ENCODE measurements at places on chromosomes 11 and 22. TPM values are rescaled to one million over a fixed set of nuclear protein-coding genes. Genes with fewer than 3 reads are reported as not detected.

The PIK3IP1 gene
- 5.8 TPM for total RNA-seq

The WNT11 gene
- total RNA-seq = 0.08 TPM

The ZBTB16 gene
- total RNA-seq = 5.4 TPM

The INSC gene
- 0.12 TPM for total RNA-seq

The MAPK12 gene
- 2.6 TPM for total RNA-seq

The OR4S1 gene
- total RNA-seq = not detected

The C11orf21 gene
- total RNA-seq = 0.08 TPM

The MAP6 gene
- total RNA-seq = 0.32 TPM

The MDK gene
- total RNA-seq = 40.9 TPM

The KIAA1671 gene
- total RNA-seq = 43.3 TPM

The SLC22A6 gene
- total RNA-seq = not detected

The PGA3 gene
- total RNA-seq = not detected

The OTOG gene
- not detected for total RNA-seq

The C22orf23 gene
- not detected for total RNA-seq

The TTLL12 gene
- 120 TPM for total RNA-seq

DNA sequence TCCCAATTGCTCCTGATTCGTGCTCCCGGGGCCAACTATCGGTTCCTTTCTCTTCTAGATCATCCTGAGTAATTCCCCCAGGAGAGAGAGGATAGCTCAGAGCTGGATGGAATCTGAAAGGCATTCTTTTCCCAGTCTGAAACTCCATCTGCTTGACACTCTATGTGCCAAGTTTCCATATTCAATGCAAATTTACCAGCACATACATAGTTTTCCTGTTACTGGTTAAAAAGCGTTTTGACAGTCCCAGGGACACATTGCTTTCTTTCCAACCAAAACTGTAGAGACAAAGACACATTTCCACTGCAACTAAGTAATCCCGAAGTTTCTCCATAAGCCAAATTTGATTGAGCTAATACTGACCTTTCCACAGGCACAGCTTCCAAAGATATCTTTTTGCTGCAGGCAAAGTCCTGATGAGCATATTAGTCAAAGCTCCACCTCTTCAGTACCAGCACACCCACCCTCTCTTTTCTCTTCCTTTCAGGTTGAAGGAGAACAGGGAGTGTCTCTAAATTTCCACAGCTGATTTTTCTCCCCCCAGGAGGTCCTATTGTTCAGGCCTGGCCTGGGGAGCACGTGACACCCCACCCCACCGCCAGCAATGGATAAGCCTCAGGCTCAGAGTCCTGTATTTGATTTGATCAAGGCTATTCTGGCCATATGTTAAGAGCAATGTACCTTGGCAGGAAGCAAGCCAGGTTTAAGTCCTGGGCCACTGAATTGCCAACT, 9.7 kb upstream of the ANKK1 start:
- peak; percentile 21 for ATAC-seq

DNA sequence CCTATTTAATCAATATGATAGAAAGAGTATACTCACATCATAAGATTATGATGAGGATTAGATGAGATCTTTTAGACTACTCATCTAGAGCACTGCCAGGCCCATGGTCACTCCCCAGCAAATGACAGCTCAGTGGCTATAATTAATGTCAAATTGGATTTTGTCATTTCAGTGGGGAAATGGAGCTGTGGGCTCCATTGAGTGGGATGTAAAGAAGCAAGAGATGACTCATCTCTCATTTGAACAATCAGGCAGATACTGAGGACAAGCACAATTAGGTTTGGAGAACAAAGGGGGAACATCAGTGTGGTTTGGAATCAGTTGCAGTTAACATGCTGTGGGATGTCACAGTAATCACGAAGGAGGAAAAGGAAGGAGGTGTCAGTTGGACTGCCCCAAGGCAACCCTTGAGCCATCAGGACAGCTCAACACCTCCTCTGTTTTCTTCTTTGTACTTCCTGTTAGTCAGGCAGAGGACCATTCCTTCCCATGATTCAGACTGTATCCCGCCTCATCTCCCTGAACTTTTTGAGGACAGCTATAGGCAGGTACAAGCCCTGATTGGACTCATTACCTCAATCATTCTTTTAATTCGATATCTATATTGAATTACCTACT, 473.7 kb upstream of the ISX start:
- no peak for ATAC-seq

- ATAC-seq = no peak
Observed at GRCh38 chr22:49439373-49439772, 388.3 kb downstream of the BRD1 start.

DNA sequence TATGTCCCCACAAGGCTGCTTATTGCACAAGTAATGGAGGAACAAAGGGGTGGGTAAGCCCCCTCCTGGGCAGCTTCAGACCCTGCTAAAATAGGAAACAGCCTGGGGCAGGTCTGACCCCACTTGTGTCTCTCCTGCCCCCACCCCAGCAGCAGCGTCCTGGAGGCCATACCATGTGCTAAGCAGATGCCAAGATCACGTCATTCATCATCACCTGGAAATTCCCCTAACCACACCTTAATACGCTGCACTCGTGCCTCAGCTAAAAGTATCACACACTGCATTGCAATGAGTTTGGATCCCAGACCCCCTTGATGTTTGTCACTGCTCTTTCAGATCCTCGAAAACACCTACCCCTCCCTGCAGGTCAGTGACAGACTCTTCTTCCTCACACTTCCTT, 27.8 kb upstream of the GGTLC2 start:
- no peak for ATAC-seq

GRCh38 chr11:128058580-128059208, 528.7 kb downstream of the ETS1 start:
- ATAC-seq = no peak

DNA sequence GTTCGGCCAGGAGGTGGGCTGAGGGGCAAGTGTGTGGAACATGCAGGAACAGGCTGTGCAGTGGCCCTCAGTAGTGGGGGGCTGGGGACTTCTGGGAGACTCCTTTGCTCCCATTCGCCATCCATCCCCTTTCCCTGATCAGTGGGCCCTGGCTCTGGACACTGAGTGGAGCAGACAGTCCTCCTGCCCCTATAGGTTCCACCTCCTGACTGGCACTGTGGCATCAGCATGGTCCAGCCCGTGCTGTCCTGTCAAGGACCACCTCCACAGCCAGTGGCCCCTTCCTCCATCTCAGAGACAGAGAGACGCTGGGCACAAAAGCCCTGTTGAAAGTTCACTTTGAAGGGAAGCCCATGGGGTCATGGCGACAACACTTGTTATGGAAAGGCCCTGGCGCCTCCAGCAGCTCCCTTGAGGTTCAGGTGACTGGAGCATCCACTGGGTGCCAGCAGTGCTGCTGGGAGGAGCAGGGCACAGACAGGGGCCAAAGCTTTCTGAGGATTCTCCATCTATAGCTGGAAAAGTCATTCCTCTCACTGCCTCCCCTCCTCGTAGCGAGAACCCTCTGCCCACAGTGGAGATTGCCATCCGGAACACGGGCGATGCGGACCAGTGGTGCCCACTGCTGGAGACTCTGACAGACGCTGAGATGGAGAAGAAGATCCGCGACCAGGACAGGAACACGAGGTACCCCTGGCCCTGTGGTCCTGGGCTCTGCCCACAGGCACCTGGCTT, 5.6 kb downstream of the DERL3 start:
- ATAC-seq = no peak

DNA sequence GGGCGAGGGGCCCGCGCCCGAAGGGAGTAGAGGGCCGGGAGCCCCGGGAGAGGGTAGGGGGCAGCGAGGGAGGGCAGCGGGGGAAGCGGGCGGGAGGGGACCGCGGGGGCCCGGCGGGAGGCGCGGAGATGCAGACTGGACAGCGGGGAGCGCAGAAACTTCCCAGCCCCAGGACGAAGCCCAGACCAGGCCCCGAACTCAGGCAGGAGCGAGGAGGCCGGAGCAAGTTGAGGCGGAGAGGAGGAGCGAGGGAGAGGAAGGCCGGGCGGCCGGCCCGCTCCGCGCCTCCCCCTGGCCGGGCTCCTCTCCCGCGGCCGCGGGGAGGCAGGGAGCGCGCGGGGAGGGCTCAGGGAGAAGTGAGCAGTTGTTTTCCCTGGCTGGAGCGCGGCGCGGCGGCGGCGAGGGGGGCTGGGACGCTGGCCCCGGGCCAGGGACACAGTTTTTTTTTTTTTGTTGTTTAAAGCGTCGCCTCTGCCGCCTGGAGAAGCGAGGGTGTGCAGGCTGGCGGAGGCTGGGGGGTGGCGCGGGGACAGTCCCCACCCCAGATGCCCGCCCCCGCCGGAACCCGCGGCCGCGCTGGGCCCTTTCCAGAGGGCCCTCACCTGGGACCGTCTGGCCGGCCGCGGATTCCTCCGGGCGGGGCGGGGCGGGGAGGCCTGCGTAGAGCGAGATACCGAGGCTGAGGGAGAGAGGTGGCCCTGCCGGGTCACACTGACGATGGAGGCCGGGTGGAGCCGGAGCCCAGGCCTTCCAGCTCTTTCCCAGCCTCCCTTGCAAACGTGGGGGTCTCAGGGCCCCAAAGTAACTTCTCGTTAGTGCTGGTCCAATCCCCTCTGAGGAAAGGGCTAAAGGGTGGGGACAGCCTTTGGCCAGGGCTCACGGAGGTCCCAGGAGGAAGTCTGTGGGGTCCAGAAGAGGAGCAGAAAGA, at the start of gene LTBP3:
LTBP3 (minus strand) TSS at position 358 of the 928 bp plus-strand sequence. CDS start 400 bp downstream, outside the sequence.
- peak; percentile 49 for ATAC-seq

DNA sequence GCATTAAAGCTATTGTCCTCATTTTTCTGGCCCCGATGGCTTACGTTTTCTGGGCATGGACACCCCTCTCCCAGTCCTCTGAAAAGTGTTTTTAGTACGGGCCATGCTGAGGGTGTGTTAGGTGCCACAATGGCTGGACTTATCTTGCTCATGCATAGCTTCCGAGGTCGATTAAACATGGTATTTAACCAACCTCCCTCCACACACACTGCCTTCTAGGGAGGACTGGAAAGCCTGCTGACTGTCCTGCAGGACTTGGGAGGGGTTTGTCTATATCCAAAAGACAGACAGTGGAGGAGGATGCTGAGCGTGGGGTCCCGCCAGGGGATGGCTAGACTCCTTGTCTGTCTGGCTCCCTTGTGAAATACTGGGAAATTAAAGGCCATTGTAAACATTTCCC, 95.3 kb downstream of the FBXO7 start:
- ATAC-seq = no peak

DNA sequence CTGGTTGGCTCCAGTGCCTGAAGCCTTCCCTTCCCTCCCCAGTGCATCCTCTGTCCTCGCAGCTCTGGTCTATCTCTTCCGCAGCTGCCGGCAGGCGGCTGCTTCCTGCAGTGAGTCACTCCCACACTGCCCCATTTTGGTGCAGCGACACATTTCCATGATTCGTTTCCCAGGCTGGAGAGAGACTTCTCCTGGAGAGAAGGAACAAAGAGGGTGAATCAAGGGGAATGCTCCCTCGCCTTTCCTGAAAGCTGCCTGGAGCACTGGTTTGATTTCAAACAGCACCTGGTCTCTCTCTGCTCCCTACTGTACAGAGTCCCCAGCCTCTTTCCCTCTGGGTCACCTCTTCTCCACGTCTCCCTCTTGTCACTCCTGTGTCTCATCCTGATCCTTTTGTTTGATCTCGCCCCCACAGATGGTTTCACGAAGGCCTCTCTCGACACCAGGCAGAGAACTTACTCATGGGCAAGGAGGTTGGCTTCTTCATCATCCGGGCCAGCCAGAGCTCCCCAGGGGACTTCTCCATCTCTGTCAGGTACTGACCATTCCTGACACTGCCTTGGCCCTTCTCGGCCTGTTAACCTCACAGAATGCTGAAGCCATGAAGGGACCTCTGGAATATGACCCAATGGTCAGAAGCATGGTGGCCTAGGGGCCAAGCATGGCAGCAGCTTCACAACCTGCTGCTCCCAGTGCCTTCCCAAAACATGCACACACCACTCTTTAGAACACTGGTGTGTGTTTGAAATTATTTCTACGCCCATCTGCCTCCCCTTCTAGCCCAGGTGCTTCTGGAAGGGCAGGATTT, at the start of gene TMA7B:
TMA7B (plus strand) TSS at position 758 of the 808 bp plus-strand sequence. CDS start 3,978 bp downstream, outside the sequence.
- peak; percentile 81 for ATAC-seq

DNA sequence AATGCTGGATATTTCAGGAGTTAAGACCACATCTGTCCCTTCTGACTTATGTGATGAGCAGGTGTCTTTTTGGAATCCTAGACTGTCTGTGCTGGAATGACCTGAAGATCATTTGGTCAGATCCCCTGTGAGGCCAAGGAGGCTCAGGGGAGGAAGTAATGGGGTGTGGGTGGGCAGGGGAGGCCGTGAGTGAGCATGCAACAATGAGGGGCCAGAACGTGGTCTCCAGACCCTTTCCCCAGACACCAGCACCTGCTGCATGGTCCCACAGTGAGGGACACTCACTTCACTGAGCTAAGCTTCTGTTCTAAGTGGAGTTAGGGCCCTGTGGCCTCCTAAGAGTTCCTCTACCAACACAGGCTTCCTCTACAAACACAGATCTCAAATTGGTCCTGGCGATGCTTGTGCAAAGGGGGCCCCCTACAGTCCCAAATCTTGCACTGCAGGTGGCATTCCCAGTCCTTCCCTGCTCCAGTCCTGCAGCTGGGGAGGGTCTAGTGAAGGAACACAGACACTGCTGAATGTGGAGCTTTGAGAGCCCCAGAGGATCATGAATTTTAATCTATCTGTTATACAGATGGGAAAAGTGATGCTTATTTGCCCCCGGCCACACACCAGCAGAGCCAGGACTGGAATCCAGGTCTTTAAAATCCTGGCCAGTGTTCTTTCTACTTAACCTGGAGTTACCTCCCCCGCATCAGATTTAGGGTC, 7.4 kb downstream of the USP2 start:
- peak; percentile 30 for ATAC-seq

DNA sequence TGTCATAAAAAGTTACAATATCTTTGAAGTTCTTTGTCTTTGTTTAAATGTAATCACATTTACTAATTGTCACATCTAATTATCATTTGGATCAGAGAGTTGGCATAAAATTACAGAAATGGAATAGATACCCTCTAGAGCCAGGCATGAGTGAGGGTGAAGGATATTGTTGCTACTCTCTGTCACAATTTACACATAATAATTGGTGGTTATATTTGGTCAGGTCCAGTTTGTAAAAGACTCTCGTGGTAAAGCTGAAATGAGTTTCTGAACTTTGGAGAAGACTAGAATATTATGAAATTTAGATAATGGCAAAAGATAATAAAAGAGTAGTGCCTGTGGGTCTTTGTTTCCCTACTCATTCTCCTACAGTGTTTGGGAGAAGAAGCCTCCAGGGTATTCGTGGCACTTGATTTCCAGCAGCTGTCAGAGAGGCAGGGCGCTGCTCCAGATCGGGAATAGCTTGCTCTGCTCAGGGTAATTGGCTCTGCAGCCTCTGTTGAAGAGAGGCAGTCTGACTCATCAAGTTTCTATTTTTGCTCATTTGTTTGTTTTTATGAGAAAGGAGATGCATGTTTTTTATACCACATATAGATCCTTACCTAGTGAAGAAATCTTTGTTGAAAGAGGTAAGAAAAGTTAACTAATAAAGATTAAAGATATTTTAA, 349.9 kb downstream of the CNTN5 start:
- ATAC-seq = no peak

GRCh38 chr11:124096364-124096763, 18.9 kb upstream of the VWA5A start:
- no peak for ATAC-seq

- no peak for ATAC-seq
Observed at GRCh38 chr11:130390071-130390758, 38.2 kb downstream of the ADAMTS8 start.

DNA sequence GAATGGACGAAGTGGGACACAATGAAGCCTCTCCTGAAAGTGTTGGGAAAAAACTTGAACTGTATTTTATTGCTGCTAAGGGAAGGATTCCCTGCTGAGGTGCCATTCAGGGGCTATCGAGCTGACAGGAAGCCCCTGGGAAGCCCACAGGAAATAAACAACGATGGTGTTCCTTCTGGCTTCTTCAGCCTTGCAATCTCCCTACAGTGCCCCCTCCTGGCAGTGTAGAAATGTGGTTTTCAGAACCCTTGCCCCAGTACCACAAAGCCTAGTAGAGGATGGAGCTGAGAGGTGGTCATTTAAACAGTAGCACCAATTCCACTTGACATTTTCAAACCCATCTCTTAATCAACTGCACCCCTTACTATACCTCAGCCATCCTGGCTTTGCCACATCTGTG, 676.7 kb upstream of the ARHGAP42 start:
- no peak for ATAC-seq
